Mesendoderm (in vitro differentiated cells): ENCODE measurements at places on chromosomes 11 and 22.

DNA sequence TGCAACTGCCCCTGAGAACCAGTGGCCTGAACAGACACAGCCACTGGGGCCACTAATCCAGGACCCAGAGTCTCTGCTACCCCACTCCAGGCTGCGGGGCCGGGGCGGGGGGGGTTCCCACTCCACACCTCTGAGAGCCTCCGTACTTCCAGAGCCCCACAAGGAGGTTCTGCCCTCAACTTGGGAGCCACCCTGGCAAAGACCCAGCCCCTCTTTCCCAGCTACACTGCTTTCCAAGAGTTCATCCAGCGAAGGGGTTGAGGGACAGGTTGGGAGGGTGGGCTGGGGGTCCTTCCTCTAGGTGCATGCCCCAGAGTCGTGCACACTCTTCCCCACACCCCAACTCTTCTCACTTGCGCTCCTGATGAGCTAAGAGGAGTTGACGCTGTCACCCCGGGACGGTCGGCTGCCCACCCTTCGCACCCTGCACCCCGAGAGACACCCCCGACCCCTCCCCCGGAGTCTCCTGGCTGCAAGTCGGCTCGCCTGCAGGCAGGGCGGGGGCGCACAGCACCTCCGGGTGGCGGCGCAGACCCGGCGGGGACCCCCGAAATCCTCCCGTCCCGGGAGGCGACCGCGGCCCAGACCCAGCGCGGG lies 531 bp downstream of the RAB3IL1 start:
- no peak for DNase-seq

DNA sequence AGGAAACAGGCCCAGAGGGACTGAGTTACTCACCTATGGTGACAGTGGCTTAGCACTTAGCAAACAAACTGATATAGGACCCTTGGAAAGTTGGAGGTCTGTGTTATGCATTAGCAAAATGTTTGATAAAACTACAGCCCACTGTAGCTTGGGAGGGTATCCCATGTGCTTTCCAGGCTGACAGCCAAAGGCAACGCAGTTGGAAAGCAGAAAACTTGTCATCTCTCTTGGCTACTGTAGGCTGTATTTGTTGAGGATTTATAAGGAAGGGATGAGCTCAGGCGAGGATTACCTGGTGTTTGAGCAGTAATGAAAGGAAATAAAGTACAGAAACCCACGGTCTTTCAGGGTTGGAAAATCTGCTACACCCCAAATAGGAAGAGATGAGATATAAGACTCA lies 23.8 kb downstream of the SDHAF2 start:
- DNase-seq = no peak

DNA sequence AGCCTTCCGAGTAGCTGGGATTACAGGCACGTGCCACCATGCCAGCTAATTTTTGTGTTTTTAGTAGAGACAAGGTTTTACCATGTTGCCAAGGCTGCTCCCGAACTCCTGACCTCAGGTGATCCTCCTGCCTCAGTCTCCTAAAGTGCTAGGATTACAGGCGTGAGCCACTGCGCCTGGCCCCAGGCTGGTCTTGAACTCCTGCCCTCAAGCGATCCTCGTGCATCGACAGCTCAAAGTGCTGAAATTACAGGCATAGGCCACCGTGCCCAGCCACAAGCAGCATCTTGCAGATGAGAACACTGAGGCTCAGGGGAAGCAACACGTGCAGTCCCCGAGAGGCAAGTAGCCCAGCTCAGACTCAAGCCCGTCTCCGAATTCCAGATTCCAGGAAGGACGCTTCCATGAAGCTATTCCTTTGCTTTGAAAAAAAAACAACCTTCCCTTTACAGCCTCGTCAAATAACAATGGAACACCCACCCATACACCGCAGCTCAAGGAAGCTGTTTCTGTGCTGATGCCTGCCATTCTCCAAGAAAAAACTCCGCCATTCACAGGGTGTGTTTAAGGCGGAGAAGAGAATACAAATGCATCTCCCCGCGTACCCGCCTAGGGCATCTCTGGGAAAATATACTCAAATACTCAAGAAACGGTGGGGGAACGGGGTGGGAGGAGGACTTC lies 34.5 kb upstream of the PDGFB start:
- DNase-seq = no peak

DNA sequence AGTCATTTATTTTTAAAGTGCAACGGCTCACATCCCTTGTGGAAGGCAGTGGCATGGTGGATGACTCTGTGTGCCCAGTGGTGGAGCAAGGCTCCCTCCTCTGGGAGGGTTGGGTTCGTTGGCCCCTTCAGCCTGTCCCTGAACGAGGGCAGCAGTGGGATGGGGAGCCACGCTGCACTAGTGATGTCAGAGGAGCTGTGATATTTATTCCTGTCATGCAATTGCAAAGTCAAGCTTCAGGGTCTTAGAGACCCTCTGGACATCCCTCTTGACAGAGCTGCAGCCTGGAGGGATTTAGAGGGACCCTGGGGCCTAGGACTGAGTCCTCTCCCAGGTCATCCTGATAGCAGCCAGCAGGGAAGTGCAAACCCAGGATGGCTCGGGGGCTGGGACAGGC lies 78.2 kb upstream of the NARS2 start:
- DNase-seq = no peak

- peak; percentile 77 for DNase-seq
These were observed at the start of the genes MPST and TST for GRCh38 chr22:37019309-37020191. TSS of gene MPST (plus strand) at chr22:37019742. CDS start at chr22:37019837, 95 bp downstream. TSS of gene TST (minus strand) at chr22:37019447. CDS start at chr22:37018732, 715 bp downstream.

DNA sequence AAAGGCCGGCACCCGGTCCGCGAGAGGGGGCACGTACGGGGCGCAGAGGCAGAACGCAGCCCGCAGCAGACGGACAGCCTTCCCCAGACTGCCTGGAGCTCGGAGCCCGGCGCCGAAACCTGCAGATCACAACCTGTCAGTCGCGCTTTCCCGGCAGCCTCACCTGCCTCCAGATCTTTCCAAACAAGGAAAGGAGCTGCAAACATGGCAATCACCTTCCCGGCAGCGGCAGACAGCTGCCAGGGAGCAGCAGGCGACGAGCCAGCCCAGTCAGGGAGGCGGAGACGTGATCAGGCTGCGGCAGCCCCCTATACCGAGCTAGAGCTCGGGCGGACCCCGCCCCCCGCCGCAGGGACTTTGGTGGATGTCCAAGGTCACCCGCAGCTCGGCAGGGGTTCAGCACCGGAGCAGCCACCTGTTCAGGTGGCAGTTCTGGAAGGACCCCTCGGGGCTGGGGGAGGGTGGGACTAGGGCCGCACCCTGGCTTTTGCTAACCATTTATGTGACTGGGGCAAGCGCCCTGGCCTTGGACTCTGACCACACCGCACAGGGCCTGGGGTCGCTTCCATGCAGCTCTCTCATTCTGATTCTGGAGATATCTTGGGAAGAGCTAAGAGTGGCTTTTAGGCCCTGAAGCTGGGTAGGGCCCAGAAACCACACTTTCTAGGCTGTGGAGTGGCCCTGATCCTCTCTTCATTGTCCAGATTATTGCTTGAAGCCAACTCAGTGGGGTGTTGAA lies 143.8 kb downstream of the NECTIN1 start:
- DNase-seq = peak; percentile 66

DNA sequence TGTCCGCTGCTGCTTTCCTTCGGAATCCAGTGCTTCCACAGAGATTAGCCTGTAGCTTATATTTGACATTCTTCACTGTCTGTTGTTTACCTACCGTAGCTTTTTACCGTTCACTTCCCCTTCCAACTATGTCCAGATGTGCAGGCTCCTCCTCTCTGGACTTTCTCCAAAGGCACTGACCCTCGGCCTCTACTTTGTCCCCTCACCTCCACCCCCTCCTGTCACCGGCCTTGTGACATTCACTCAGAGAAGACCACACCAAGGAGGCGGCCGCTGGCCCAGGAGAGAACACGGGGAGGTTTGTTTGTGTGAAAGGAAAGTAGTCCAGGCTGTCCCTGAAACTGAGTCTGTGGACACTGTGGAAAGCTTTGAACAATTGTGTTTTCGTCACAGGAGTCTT lies 15.4 kb upstream of the ST14 start:
- DNase-seq = no peak

GRCh38 chr11:70463478-70464255 lies 65.3 kb downstream of the CTTN start:
- no peak for DNase-seq

DNA sequence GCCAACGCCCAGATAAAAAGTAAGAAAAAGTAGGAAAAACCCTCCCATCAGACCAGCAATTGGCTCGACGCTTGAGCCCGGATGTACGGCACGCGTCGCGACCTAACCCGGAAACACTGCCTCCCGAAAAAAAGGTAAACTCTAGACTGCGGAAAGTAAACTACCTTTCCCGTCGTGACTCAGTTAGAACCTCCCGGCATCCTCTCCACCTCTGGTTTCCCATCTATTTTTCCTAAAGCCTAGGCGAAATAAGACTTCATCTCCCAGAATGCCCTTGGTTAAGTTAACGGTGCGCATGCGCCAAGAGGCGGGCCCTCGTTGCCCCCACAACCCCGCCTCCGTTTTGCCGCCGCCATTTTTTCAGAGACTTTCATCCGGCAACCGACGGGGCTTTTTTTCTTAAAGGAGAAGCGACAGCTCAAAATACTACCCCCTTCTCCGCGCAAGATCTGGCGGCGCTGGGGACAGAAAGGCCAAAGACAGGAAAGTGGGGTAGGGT lies 678 bp upstream of the ZFP91 start:
- DNase-seq = peak; percentile 99

GRCh38 chr22:50469377-50470305 lies 5.2 kb downstream of the SBF1 start:
- DNase-seq = peak; percentile 80
